ENCODE measurements at places on chromosomes 5 and 9.

GRCh38 chr9:77455312-77455927 lies 192.7 kb downstream of the GNA14 start:
- DNase-seq = peak; percentile 62

GRCh38 chr9:113674436-113674835 lies 201.7 kb upstream of the ZNF618 start:
- no peak for DNase-seq

GRCh38 chr9:93898502-93899426 lies 56.4 kb downstream of the BARX1 start:
- DNase-seq = no peak

DNA sequence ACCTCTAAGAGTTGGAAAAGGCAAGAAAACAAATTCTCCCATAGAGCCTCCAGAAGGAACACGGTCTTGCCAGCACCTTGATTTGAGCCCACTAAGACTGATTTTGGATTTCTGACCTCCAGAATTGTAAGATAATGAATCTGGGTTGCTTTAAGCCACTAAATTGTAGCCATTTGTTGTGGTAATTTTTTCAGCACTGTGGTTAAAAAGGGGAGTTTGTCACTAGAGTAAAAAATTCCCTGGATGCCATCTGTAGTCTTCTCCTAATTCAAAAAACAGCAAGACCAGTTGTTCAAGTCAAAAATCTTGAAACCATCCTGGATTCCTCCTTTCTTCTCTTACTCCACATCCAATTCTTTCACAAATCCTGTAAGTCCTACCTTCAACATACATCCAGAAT lies 39.6 kb downstream of the NRG2 start:
- DNase-seq = no peak

DNA sequence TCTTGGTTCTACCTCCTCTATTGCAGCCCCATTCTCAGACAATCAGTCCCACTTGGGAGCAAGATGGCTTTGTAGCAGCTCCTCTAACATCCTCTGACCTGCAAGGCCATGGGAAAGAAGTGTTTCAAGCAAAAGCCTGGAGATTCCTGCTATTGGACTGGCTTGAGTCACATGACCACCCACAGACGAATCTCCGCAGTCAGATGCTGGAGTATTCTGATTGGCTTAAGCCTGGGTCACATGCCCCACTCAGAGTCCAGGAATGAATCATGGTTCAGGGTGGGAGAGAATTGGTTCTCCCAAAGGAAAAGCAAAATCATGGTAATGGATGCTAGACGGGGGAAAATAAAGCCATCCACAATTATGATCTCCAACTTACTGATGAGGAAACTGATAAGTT lies 22.6 kb upstream of the LMX1B start:
- no peak for DNase-seq

DNA sequence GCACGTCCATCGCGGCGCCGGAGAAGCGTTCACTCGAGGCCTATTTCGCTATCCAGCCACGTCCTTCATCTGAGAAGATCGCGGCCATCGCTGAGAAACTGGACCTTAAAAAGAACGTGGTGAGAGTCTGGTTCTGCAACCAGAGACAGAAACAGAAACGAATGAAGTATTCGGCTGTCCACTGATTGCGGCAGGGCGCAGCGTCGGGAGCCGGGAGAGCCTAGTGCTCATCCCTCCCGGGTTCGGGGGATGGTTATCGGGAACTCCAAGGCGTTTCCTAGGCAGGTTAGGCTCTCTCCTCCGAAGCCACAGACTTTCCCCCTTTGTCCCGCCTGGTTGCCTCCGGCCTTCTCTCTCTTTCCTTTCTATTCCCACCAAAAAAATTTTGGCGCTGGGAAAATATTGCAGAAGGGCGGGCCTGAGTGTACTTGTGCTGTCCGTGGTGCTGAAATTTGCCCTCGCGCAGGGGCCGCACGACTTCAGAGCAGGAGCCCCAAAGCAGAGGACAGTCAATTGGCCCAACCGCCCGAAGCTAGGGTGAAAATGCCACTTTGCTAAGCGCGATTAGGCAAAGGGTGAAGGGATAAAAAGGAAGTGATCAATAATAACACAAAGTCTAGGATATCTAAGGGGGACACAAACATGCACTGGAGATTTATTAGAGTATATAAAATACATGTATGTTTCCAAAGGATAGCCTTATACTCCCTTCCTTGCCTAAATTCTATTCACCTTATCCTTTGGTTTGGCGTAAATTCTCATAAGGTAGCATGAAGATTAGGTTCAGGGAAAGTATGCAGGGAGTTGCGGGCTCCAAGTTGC lies 1.8 kb downstream of the POU4F3 start:
- DNase-seq = peak; percentile 81

GRCh38 chr9:98706651-98707165 lies 2.0 kb downstream of the GABBR2 start:
- DNase-seq = no peak

DNA sequence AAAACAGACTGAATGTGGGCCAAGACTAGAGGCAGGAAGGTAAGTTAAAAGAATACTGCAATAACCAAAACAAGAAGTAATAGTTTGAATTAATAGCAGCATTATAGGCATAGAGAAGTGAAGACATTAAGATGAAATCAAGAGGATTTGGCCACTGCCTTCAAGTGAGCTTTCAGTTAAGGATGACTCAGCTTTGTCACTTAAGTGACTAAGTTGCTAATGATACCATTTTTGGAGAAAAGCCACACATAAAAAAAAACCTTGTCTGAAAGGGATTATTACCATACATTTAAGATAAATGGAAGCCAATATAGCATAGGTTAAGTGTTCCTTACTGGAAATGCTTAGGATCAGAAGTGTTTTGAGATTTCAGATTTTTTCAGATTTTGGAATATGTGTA lies 57.0 kb downstream of the ECPAS start:
- DNase-seq = no peak

DNA sequence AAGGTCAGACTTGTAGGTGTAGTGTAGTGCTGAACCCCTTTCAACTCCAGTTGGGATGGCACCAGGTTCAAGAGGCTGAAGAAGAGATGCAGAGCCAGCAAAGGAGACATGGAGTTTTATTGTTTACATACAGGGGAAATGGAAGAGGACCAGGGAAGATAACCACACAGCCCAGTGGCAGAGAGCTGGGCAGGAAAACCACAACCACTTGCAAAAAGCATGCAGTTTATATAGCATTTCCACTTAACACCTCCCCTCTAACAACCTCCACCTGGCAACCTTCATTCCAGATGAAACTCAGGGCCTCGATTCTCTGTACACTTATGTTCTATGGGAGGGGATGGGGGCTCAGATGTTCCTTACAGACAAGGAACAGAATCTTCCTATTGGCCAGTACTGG lies 56.9 kb downstream of the SNX24 start:
- no peak for DNase-seq

DNA sequence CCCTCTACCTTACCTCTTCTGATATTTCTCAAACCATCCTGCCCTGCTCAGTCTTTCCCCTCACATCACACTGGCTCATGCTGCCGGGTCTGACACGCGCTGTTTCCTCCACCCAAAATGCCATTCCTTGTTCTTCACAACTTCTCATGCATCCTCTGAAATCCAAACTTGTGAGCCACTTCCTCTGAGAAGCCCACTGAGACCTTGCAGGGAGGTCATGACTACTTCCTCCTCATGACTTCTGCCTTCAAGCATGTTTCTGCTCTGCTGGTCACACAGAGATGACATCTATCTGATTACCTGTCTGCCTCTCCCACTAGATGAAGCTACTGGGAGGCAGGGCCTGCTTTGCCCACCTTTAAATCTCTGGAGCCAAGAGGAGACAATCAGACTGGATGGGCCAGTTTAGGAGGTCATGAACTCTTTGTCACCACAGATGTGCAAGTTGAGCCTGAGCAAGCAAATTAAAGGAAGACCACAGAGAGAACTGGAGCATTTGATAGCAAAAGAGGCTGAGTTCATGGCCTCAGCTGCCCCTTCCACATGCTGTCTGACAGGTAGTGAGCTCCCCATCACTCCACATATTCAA lies 119.8 kb upstream of the TBC1D2 start:
- DNase-seq = no peak

- DNase-seq = no peak
Observed at GRCh38 chr9:70136632-70137031, 93.0 kb downstream of the MAMDC2 start.

GRCh38 chr9:135512904-135513303 lies 8.3 kb upstream of the LCN1 start:
- no peak for DNase-seq

- DNase-seq = no peak
Observed at GRCh38 chr9:92324889-92325268, 271 bp downstream of the NOL8 start.

DNA sequence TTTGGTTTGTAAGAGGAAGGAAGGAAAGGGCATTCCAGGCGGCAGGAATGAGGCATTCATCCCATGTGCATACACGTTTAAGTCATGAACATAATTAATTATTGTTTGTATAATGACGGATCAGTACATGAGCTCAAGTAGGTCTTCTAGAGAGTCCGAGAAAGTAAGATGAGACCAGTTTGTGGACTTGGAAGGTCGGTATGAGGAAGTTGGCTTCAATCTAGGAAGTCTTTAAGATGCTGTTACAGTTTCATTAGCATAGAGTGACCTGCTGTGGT lies 2.1 kb downstream of the GTF3C4 start:
- DNase-seq = no peak

GRCh38 chr9:108048406-108049025 lies 558.9 kb upstream of the KLF4 start:
- DNase-seq = no peak

- DNase-seq = no peak
Observed at GRCh38 chr5:1987471-1987870, 104.7 kb upstream of the IRX4 start.

DNA sequence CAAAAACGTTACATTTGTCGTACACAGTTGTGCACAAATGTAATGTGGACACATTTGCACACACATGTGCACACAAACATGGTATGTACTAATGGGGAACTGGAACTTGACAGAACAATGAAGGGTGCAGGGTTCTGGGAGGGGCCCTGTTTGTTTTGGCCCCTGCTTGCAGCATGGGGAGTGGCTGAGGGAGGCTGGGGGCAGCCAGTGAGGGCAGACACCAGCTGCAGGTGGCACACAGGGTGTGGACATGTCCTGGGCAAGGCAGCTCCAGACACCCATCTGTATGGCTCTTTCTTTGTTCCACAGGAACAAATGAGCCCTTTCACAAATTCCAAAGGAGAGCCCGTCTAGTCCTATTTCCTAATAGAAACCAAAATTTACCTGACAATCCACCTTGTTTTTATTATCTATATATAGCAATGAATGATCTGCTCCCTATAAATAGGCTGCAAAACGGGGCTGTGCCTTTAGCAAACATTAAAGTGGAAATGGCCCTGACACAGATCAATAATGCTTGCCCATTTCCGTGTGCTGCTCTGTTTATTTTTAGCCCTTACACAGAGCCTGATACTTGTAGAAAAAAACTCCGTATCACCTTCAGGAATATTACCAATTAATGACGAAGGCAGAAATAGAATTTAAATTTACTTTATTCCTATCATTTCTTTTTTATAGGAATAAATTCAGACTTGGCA lies 26.4 kb downstream of the MARCHF3 start:
- DNase-seq = no peak

DNA sequence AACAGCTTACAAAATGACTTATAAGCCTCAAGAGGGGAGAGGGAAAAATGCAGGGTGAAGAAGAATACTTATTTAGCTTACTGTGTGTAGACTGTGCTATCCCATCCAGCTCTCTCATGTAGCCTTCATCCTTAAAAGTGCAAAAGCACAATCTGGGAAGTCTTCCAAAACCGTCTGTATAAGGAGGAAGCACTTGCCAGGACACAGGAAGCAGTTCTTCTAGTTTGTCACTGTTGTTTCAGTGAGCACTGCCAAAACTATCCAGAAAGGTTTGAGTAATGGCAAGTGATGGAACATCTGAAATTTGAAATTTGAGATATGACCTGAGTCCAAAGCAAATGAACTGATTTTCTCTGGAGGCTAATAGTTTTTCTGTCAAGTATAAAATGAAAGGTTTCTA lies 140.8 kb upstream of the ISL1 start:
- no peak for DNase-seq

GRCh38 chr9:138102246-138103051 lies 224.9 kb downstream of the CACNA1B start:
- no peak for DNase-seq

DNA sequence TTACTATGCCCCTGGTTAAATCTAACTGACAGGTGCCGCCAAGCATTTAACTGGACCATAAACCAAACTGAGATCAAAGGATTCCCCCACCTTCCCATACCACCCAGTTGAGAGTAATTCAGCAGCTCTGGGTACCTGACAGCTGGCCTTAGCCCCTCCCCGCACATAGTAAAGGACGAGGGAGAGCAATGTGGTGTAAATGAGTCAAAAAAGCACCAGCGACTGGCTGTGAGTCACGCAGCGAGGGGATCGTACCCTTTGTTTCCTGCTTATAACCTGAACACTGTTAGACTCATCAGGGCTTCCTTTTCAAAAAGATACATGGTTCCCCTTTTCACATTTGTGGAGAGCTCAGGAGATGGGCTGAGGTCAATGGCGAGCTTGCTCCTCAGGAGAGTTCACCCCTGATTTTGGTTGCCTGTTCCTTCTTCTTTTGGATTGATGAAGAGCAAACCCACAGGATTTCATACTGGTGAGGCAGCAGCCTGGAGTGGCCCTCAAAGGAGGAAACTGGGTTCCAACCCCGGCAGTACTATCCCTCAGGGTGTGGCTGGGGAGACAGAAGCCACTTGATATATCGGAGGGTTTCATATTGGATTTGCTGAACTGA lies 71.5 kb downstream of the ANKRD33B start:
- DNase-seq = no peak

- DNase-seq = peak; percentile 35
Observed at GRCh38 chr5:179268966-179269693, 76.1 kb downstream of the ADAMTS2 start.

DNA sequence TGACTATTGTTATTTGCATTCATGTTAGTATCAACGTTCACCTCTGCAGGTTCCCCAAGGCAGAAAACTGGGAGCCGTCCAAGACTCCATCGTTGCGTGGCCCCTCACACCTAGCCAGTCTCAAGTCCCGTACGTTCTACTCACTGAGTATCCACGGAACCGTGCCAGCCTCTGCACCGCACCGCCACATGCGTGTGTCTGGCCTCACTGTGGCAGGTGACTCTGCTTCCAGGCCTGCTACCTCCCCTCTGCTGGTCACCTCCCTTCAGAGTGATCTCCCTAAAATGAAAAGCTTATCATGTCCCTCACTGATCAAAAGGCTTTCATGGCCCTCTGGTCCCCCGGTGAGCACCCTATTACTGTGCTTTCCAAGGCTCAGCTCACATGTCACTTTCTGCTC lies 108.1 kb downstream of the GABBR2 start:
- DNase-seq = no peak

- DNase-seq = no peak
Observed at GRCh38 chr5:39376293-39376714, 12.0 kb upstream of the C9 start.

DNA sequence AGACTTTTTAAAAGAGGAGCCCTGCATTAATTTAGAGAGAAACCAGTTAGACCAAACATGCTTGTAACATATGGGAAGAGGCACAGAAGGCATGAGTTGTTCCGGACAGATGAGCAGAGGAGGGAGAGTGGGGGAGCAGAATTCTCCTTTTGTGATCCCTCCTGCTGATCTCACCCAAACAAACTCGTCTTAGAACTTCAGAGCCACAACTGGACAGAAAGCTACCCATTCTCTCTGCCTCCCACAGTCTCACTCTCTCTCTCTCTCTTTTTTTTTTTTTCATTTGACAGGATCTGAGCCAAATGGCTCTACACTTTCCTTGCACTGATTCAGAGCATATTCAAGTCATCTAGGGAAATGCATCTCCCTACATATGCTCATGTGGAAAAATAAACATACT lies 196.0 kb upstream of the PAPPA start:
- DNase-seq = no peak

Measured in right cardiac atrium (tissue), 5 donors.